ENCODE measurements at places on chromosomes 5 and 9.

GRCh38 chr9:134733480-134734232 is 92.1 kb downstream of the COL5A1 start:
- DNase-seq, result peak; percentile 51

GRCh38 chr5:59134471-59135163 is 551.7 kb downstream of the RAB3C start:
- no peak for DNase-seq

DNA sequence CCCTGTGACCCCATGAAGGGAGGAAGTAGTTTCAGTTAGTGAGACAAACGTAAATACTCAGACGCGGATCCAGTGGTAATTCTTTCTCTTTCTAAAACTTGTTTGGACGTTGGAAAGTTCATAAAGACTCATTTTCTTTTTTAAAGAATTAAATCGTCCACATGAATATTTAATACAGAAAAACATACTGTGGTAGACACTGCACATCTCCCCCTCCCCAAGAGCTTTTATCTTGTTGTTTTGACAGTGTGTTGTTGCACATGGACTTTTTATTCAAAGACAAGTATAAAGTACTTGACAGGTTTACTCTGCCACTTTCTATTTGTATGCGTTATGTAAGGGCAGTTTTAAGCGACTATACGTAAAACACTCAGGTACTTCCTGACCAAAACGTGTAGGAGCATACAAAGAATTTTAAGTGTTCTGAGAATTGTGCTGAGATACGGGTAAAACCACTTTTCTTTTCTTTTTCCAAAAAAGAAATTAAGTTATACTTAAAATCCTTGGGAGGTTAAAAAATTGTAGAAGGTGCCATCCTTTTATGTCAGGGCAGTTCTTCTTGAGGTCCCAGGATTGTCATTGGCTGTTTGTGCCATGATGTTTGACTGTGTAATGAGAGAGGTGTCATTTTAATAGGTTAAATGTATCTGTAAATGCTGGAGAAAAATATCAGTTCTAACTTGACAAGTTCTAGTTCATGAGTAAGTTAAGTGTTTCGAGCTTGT is 1.3 kb downstream of the NIPBL start:
- DNase-seq, result peak; percentile 28

GRCh38 chr9:107363516-107364152 is 80.6 kb downstream of the RAD23B start:
- peak; percentile 75 for DNase-seq

GRCh38 chr9:136697146-136697820 is 10.0 kb upstream of the AGPAT2 start:
- DNase-seq, result no peak

DNA sequence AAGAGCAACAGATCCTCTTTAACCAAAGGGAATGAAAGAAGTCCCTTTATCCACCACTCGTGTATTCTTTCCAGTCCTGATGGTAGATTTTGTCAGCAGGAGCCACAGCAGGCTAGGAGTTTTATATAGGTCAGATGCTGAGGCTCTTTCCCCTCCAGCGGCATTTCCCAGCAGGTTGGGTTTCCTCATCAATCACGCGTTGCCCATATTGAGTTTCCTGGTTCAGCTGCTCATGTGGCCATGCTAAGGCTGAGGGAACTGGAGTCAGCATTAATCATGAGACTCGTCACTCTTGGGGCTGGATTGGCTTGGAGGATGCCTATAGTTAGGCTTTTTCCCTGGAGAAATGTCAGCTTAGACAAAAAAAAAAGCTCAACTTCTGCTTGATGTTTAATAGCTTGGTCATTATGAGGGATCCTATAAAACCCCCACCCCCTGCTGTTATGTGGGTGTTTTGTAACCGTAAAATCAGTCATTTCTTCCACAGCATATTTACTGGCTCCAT is 193.4 kb upstream of the GAS1 start:
- no peak for DNase-seq

- DNase-seq, result no peak
Measured at GRCh38 chr5:85334-85995, 6.5 kb upstream of the PLEKHG4B start.

DNA sequence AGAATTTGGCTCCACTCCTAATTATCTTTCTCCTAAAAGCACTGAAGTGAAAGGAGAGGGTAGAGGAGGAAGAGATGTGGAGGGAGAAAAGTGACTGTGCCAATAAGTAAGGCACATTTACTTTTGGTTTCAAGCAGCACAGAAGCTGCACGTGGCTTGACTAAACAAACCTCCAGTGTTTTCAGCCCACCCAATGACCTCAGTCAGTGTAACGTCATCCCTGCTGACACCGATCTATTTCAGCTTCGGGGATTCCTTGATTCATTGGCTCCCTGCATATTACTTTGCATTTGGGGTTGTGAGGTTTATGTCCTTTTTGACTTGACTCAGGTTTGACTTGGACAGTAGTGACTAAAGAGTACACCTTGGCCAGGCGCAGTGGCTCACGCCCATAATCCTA is 35.6 kb upstream of the NIM1K start:
- no peak for DNase-seq

DNA sequence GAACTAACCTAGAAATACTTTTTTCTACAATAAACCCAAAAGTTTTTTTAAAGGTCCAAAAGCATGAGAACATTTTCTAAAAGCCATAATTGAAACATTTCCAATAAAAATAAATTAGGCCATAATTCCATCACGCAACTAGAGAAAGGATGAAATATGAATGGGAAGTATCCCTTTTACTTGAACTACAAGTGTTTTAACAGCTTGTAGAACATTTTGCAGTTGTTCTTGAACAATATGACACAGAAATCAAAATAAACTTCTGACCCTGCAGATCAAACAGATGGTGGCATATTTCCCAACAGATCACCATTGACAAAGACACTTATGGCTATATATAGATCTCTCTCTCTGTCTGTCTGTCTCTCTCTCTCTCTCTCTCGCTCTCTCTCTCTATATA is 624.4 kb downstream of the PSAT1 start:
- no peak for DNase-seq

DNA sequence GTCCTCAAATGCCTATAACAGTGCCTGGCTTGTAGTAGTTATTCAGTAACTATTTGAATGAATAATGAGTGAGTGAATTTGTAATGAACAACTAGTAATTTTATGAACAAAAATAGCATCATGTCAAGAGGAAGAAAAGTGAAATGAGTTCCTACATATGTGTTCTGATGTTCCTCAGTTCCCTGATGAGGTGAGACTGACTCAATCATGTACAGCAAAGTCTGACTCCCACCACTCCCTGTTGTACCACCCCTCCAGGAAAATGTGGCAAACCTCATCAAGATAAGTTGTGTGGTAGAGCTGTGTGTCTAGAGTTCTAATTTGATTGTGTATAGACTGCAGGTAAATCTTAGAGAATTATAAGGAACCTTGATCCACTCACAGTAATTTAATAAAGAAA is 201.6 kb downstream of the GOLPH3 start:
- DNase-seq, result no peak

All from SK-N-SH (cell line).